Ovary (tissue), 10 donors: ENCODE measurements at places on chromosomes 1 and 21. TPM values are rescaled to one million over a fixed set of nuclear protein-coding genes. Genes with fewer than 3 reads are reported as not detected.

- DNase-seq, result no peak
Measured at GRCh38 chr1:111289371-111289770, 1.3 kb upstream of the CHIA start.

DNA sequence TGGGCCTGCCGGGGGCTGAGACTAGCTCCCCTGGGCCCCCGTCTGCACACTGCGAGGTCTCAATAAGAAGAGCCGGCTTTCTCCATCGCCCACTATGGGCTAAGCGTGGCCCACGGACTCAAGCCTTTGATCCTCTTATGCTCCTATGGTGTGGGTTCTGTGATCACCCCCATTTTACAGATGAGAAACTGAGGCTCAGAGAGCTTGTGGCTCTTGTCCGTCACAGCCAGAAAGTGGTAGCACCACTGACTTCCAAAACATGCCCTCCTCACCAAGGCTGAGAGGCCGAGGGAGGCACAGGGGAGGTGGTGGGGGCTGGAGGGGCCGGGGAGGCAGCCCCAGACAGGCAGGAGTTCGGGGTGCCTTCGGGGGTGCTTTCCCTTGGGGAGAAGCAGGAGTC lies 39.0 kb upstream of the CASZ1 start:
- DNase-seq, result no peak

DNA sequence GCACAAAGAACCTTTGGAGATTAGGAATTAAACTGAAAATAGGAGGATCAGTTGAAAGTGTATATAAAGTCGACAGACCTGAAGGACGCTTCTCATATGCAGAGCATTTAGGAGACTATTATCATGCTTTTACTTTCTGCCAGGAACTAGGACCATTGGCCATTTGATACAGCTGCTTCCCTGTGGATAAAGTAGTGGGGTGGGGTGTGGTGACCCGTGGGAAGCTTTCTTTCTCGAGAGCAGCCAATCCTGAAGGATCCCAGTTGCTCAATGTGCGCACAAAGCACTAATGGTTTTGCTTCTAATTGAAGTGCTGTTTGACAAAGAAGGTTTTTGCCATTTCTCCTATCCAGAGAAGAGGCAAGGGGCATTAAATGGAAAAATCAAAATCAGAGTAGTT lies 14.9 kb upstream of the CD55 start:
- no peak for DNase-seq

GRCh38 chr1:15680561-15681348 lies 3.4 kb upstream of the PLEKHM2 start:
- DNase-seq, result no peak

GRCh38 chr1:207069858-207070506 lies 16.9 kb downstream of the PFKFB2 start:
- DNase-seq, result no peak

DNA sequence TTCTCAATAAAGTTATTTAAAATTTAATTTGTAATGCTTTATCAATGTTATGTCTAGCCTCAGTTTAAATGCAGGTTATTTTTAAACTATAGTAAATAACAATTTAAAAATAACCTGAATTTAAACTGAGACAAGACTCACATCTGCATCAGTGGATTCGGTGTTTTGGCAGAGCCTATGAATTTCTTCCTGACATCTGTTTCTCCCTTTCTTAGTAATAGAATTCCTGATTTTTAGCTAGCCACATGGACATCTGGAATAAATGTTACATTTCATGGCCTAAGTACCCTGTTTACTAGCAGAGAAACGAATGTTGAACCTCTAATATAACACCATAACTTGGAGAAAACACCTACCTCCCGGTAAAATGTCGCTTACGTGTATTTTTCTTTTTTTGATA lies 1141.6 kb upstream of the ADGRL2 start:
- no peak for DNase-seq

DNA sequence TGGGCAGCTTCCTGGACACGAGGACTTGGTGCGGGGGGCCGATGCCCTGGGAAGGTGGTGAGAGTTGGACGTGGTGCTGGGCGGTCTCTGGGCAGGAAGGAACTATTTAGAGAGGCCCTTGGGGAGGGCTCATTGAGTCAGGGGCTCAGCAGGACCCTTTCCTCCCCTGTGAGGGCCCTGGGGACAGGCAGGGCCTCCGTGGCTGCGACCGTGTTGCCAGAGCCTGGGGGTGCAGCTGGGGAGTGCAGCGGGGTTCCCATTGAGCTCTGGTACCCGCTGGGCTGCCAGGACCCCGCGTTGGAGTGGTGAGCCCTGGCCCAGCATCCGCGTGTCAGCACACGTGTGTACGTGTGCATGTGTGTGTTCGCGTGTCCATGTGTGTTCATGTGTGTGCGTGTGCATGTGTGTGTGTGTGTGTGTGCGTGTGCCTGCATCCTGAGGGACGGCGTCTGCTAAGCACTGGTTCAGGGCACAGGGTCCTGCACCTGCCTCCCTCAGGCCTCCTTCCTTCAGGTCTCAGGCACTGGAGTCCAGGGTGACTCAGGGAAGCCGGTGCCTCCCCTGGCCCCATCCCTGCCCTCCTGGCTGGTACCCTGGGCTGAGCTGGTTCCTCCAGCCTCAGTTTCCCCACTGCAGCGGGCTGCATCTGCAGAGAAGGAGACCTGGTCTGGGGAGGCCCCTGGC lies 10.7 kb downstream of the RNF223 start:
- no peak for DNase-seq

- DNase-seq, result no peak
Measured at GRCh38 chr1:39262802-39263201, 58.3 kb downstream of the MACF1 start.

DNA sequence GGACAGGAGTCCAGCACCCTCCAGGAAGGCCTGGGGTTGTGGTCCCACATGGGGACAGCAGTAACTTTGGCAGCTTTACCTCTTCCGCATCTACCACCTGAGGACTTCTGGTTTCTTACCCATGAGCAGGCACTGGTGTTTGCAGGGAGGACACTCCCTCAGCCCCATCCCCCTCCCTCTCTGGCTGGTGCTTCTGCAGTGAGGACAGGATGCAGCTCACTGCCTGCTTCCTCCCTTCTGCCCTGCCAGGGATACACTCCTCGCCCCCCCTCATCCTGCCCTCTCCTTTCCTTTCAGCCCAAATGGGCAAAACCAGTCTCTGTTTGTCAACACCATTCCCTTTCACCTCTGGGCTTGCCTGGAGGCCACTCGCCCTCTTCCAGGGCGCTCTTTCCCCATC lies 62.4 kb downstream of the KIRREL1 start:
- DNase-seq, result no peak

- DNase-seq, result no peak
Measured at GRCh38 chr21:29238967-29239290, 59.8 kb upstream of the BACH1 start.

DNA sequence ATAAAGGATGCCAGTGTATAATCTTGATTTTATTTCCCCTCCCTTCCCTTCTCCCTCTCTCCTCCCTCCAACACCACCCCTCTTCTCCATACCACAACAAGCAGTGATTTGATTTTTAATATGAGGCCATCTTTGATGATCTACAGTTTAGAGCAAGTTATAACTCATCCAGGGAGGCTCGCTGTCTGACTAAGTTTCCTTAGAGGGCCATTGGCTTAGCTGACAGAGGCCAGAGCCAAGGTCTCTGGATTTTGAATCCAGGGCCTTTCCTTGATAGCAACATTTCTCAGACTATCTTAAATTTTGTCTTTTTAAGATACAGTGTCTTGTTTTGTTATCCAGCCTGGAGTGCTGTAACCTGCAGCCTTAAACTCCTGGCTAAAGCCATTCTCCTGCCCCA lies 431.0 kb upstream of the USP24 start:
- no peak for DNase-seq

- DNase-seq, result no peak
Measured at GRCh38 chr1:7372477-7373120, 398.5 kb upstream of the VAMP3 start.

GRCh38 chr1:6048179-6048867 lies 2.6 kb downstream of the KCNAB2 start:
- DNase-seq, result no peak

GRCh38 chr1:78168306-78168705 lies 122.5 kb downstream of the GIPC2 start:
- no peak for DNase-seq

GRCh38 chr1:111730706-111731105 lies 8.5 kb downstream of the INKA2 start:
- DNase-seq, result no peak

- DNase-seq, result no peak
Measured at GRCh38 chr1:209356976-209357377, 226.5 kb upstream of the CAMK1G start.

DNA sequence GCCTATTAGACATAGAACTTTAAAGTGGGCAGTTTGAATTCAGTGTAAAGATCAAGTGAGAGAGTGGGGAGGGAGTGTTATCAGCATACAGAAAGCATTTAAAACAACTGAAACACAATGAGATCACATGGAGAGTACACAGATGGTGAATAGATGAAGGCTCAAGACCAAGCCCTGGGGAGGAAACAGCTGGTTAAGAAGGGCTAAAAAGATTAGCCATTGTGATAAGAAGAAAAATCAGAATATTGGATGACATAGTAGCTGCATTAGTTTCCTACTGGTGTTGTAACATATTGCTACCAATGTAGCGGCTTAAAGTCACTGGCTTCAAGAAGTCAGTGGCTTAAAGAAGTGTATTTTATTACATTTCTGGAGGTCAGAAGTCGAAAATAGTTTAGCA lies 443.4 kb upstream of the RGS18 start:
- DNase-seq, result no peak

DNA sequence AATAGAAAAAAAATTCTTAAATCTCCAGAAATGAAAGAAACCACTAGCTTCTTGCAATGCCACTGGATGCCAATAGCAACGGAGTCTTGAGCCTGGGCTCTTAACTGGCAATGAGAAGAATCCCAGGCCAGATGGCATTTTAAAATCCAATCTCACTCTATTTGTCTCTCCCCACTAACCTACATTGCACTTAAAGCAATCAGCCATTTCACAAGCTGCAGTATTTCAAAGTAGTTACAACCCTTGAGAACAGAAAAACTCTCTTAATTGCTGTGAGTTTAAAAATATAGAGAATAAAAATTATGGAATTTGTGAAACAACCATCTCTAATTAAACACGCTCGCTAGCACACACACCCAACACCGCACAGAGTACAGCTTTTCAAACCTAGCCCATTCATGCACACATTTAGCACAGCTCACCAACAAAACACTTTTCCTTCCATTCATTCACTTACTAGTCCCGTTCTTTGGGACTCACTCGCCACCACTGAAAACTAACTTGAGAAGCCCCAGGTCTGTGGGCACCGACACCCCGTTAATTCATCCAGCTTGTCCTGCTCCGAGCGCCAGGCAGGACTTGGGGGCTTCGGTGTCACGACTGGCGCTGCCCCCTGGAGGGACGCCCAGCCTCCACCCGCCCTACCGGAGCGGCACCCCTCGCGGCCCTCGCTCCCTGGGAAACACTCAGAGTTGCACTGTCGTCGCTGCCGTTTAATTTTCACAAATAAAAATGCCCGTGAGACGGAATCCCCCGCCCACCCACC lies 1.0 kb downstream of the DDAH1 start:
- DNase-seq, result no peak

DNA sequence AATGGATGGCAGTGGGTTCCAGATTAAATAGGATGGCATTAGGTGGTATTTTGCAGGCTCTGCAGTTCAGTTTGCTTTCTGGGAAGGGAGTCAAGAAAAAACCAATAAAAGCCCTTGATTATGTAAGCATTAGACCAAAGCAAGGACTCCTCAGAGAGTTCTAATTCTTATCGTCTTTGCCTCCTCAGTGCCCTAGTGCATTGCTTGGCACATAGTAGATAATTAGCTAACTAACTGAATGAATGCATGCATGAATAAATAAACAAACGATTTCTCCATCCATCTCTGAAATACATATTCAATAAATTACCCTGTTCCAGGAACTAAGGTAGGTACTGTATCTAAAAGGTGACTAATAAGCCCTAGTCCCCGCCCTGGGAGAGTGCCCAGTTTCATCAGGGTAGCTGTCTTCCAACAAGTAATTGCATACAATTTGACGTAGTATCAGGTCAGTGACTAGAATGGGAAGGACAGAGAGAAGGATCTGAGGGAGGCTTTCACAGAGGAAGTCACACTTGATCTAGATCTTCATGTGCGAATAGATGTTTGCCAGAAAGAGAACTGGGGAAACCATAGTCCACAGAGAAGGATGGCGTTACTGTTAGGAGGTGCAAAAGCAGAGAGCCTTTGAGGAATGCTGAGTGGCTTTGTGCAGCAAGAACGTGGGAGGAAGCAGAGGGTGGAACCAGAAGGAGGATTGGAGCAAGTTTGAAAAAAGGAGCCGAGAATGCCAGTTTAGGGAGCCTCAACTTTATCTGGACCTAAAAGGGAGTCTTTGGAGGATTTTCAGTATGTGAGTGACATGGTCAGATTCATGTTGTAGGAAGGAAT lies 111.4 kb downstream of the TBX19 start:
- no peak for DNase-seq

- peak; percentile 83 for DNase-seq
Measured at GRCh38 chr1:27525296-27526272, 35.6 kb upstream of the WASF2 start.

DNA sequence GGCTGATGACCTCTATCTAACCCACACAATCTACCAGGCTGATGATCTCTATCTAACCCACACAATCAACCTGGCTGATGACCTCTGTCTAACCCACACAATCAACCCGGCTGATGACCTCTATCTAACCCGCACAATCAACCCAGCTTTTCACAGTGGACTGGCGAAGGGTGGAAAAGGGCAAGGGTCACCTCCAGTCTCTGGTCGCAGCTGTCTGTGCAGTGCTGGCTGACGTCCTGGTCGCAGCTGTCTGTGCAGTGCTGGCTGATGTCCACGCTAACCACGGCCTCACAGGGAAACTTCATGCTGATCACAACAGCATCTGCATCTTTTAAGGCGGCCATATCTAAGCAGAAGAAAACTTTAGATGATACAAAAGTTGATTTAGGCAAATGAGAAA lies 12.2 kb upstream of the CCDC27 start:
- DNase-seq, result no peak

GRCh38 chr1:65339866-65340468 lies 30.6 kb downstream of the DNAJC6 start:
- no peak for DNase-seq

DNA sequence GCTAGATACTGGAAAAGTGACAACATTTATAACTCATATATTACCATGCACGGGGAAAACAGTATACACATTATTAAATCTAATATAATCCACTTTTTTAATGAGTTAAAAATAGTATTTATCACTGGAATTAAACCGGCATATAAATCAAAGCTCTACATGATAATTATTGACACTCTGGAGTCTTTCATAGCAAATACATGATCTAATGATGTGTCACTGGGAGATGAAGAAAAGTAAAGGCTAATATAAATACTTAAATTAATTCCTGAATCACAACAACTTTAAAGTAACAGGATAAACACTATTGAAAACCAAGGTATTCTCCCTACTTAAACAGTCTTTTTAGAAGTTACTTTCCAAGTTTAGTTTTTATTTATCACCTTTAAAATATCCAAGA lies 52.4 kb upstream of the ASPM start:
- DNase-seq, result no peak

GRCh38 chr1:197774466-197775281 lies 606 bp downstream of the DENND1B start:
- DNase-seq, result peak; percentile 69

- DNase-seq, result no peak
Measured at GRCh38 chr21:37381883-37382585, 15.5 kb downstream of the DYRK1A start.

- DNase-seq, result peak; percentile 30
Measured at GRCh38 chr1:179709841-179710329, 33.2 kb upstream of the FAM163A start.

TMEM82 gene
- not detected for total RNA-seq

GBP2 gene
- 53.1 TPM for total RNA-seq

MAPKAPK2 gene
- 54.5 TPM for total RNA-seq

OPRD1 gene
- total RNA-seq, result not detected

RNF186 gene
- 0.28 TPM for total RNA-seq

CFH gene
- total RNA-seq, result 383 TPM

CNKSR1 gene
- 5.6 TPM for total RNA-seq

DCST1 gene
- total RNA-seq, result 0.22 TPM

AQP10 gene
- not detected for total RNA-seq
